ENCODE measurements at places on chromosomes 3 and 15.

GRCh38 chr3:160780245-160780644 is 24.2 kb downstream of the PPM1L start:
- DNase-seq = no peak

GRCh38 chr3:171781711-171782127 is 28.6 kb downstream of the PLD1 start:
- no peak for DNase-seq

GRCh38 chr15:69533522-69533921 is 80.9 kb downstream of the RPLP1 start:
- no peak for DNase-seq

DNA sequence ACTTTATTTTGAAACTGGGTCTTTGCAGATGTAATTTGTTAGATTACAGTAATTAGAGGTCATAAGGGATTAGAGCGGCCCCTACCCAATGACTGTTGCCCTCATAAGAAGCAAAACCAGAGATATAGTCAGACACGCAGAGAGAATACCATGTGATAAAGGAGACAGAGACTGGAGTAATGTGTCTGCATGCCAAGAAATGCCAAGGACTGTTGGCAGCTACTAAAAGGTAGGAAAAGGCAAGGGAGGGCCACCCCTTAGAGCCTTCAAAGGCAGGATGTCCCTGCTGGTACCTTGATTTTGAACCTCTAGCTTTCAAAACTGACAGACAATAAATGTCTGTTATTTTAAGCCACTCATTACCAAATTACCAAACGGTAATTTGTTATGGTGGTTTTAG is 548.2 kb downstream of the FHIT start:
- DNase-seq = no peak

DNA sequence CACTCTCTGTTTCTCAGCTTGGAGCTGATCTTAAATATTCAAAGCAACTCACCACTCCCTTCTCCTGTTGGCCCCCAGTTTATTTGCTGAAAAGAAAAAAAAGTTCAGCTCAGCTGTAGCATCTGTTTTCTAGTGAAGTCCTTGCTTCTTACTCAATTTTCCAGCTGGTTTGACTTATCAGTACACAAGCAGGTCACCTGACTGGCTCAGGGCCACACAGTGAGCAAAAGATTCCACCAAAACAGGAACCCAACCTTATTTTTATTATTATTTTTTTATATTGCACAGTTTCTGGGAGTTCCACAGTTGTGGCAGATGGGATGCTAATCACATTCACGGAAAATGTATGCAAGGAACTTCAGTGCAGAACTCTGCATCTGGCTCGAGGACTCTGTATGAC is 390.7 kb upstream of the RGMA start:
- DNase-seq = no peak

- no peak for DNase-seq
Observed at GRCh38 chr3:158950178-158950901, 148.5 kb downstream of the MFSD1 start.

- no peak for DNase-seq
Observed at GRCh38 chr3:23385327-23385726, 182.2 kb downstream of the UBE2E2 start.

DNA sequence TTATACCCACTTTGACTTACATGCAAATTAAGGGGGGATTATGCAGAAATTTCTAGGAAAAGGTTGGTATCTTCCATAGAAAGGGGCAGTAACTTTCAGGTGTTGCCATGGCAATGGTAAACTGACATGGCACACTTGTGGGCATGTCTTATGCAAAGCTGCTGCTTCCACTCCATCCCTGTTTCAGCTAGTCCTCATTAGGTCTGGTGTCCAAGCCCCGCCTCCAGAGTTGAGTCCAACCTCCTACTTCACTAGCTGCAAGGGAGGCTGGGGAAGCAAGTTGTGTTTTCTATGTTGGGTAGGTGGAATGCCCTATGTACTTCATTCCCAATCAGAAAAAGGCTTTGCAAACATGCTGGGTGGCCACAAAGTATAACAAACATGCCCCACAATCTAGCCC is 14.7 kb upstream of the KLHL40 start:
- DNase-seq = no peak

- no peak for DNase-seq
Observed at GRCh38 chr3:28171962-28172361, 69.5 kb upstream of the CMC1 start.

DNA sequence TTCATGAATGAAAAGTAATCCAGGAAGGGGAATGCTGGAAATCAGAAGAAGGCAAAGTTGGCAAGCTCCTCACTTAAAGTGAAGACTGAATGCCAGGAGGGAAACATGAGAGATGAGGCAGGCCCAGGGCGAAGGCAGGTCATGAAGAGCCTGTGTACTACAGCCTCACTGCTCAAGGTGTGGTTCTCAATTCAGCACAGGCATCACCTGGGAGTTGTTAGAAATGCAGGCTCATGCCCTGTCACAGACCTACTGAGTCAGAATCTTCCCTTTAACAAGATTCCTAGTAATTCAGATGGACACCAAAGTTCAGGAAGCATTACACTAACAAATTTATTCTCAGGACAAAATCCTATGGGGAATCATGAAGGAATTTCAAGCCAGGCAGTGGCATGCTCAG is 14.2 kb downstream of the MYO5A start:
- DNase-seq = no peak

GRCh38 chr3:188360364-188360881 is 206.5 kb downstream of the LPP start:
- no peak for DNase-seq

DNA sequence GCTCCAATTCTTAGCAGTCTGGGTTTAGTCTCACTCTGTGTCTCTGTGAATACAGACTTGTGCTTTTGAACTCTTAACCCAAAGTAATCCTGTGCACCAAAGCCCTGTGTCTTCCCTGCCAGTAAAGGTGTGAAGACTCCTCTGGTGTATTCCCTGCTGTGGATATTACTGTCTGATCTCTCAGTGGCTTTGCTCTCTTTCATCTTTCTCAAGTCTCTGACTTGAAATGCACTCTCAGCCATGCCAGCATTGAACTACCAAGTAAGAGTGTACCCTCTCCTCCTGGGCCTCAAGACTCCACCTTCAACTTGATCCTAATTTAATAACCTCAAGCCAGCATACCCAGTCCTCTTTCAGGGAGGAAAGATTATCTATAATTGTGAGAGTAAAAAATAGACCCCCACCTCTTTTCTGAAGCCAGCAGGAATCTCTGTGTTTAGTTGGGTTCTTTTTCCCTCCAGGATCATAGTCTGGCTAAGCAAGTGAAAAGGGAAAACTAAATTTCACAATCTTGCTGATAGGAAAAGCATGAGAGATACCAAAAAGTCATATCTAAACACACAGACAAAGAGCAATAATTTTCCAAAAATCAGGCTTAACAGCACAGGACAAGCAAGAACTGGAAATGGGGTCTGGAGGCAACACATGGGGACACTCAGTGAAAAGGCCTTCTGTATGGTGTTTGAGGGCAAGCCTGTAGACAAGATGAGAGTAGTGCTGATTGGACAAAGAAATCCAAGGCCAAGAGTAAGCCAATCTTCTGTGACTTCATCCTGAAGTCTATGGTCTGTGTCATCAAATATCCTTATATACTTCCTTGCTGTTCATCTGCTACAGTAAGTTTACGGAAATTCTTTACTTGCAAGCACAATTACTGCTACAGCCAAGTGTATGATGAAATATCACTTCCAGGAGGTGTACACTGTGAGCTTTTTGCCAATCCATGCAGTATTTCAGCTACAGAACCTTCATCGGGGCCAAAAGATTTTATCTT is 296.1 kb upstream of the TGFBR2 start:
- DNase-seq = no peak
